ENCODE measurements at places on chromosomes 12 and 14.

GRCh38 chr12:15322164-15323061, at the start of gene PTPRO:
TSS of gene PTPRO (plus strand) at chr12:15322508.
- no peak for DNase-seq

- no peak for DNase-seq
These were observed 164.1 kb downstream of the ZFP36L1 start for GRCh38 chr14:68628605-68629310.

DNA sequence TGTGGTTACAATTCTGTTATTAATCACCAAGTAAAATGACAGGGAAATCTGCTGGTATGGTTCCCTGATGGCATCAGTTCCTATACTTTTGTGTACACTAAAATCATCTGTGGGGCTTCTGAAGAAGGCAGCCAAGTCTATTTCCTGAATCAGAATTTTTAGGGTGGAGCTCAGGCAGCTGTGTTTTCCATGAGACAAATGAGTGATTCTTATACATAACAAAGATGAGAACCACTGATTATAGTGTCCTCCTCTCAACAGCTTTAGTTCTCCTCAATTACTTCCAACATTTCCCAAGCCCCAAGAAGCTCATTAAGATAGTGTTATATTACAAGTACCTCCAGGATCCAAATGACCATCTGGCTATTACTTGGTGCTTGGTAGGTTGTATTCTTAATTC, 64.5 kb upstream of the USP44 start:
- DNase-seq, result no peak

GRCh38 chr12:110284597-110284996, 3.5 kb downstream of the ATP2A2 start:
- no peak for DNase-seq

DNA sequence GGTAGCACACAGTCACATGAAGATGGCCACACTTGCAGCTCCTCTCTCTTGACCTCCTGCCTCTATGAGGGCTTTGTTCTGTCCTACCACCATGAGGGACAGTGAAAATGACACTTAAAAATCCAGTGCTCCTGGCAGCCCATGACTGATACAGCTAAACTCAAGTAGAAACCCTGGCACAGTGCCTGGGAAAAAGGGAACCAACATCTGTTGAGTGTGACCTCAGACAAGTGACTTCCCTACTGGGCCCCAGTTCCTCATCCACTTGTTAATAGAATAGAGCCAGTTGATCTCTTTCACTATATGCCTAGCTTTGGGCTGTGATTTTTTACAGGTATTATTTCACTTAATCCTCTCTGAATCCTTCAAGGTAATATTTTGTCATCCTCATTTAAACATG, 4.8 kb downstream of the GUCY2C start:
- no peak for DNase-seq

DNA sequence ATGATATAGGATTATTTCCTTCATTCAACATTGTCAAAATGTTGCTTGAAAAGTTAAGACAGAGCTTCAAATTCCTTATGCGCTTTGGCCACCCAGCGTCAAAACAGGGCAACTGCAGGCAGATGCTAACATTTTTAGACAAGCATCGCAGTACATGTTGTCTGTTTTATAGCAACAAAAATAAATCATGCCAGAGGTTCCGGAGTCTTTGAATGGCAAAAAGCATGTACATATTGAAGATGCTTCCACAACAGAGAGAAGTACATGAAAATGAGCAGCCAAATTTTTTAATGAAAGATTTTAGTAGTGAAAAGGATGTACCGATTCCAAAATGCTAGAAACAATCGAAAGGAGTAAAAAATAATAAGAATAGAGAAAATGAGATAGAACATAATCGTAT, 49.8 kb upstream of the USP15 start:
- no peak for DNase-seq

DNA sequence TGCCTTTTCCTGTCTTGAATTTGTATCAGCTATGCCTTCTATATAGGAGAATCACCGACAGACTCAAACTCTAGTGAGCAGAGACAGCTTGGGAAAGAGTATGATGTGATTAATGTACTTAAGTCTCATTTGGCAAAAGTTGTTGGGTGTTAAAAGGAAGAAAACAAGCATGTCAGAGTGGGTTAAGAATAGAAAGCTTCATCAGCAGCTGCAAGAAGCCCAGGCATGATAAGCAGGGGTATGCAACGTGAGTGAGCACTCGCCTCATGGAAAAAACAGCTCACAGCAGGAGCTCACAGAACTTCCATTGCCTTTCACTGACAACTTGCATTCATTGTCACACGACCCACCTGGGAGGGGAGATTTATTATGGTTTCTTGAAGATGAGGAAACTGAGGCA, 35.9 kb upstream of the WNK1 start:
- no peak for DNase-seq

- no peak for DNase-seq
These were observed 1646.2 kb upstream of the FLRT2 start for GRCh38 chr14:83883732-83884131.

DNA sequence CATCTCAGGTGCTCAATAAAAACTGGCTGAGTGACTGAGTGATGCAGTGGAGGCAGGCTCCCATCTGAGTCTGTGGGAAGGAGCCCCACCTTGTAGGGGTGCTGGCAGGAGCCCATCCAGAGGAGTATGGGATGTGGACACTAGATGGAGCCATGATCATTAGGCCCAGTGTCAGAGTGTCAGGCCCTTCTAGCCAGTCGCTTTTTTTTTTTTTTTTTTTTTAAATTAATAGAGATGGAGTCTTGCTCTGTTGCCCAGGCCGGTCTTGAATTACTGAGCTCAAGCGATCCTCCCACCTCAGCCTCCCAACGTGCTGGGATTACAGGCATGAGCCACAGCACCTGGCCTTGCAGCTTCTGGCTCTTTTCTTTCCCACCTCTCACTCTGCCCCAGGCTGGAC, 11.5 kb downstream of the RITA1 start:
- no peak for DNase-seq

All from cortex of kidney (tissue), 1 donor.